ENCODE measurements at places on chromosomes 16 and 17.
A peak's percentile ranks its signal among the peaks of the same experiment; 100 is the strongest.

- no peak for ATAC-seq
Measured at GRCh38 chr17:57004944-57005579, 27.1 kb downstream of the SCPEP1 start.

DNA sequence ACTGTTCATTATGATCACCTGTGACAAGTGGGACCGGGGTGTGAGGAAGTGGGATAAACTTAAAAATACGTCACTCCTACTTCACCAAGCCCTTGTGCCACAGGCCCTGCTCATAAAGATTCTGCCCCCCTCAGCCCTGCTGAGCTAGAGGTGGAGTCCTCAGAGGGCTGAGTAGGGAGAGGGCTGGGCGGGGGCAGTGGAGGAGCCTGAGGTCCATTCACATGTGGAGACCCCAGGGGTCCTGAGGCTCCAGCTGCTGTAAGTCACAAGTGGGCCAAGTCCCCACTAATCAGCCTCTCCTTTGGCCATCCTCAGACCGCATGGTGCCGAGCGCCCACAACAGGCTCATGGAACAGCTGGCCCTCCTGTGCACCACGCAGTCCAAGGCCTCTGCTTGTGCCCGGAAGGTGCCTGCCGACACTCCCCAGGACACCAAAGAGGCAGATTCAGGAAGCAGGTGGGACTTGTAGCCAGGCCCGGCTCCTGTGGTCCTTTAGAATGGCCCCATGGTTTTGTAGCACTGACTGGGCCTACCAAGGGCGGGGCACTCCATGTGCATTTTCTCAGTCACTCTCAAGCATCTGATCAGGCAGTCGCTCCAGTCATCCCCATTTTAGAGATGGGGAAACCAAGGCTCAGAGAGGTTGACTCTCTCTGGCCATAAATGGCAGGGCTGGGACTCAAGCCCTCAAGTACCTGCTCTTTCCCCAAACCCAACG lies 10.4 kb downstream of the DNAAF8 start:
- ATAC-seq, result no peak

DNA sequence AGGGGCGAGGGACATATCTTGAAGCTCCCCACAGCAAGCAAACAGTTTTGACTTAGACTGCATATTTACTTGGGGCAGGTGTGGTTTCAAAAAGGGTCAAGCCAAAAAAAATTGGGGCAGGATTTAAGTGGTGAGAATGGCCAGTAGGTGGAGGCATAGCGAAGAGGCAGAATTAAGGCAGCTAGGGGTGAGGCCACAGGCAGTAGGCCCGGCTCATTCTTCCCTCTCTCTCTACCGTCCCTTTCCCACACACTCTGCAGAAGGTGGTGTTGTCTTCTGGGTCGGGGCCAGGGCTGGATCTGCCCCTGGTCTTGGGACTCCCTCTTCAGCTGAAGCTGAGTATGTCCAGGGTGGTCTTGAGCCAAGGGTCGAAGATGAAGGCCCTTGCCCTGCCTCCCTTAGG lies 2.6 kb downstream of the SHBG start:
- peak; percentile 36 for ATAC-seq

DNA sequence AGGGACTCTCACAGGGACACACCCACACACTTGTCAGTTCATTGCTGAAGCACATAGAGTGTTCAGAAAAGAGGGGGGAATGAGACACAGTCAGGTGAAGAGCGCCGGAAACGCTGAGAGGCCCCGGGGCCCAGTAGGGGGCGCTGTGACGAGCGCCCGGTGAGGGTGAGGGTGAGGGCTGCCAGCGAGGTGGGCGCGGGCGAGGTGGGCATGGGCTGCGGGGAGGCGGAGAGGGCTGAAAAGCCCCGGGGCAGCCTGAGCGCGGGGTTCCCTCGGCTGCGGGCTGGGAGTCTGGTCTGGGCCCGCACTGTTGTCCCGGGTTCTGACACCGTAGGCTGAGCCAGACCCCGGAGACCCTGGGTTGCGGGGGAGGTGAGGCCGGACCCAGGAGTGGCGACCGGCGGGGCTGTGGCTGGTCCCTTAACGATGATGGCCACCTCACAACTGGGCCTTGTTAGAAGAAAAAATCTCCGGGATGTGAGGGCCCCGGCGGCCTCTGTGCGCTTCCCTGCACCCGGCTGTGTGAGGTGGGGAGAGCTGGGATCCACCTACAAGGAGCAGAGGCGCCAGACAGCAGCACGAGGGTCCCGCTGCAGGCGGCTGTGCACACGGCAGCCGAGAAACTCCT lies 91.4 kb downstream of the C16orf78 start:
- no peak for ATAC-seq

- ATAC-seq, result no peak
Measured at GRCh38 chr17:78611607-78612006, 34.4 kb upstream of the DNAH17 start.

GRCh38 chr17:7097940-7098339 lies 16.7 kb downstream of the ASGR2 start:
- no peak for ATAC-seq

- no peak for ATAC-seq
Measured at GRCh38 chr17:40073454-40074174, 10.8 kb downstream of the THRA start.

- ATAC-seq, result no peak
Measured at GRCh38 chr16:4913774-4914525, 23.0 kb downstream of the PPL start.

DNA sequence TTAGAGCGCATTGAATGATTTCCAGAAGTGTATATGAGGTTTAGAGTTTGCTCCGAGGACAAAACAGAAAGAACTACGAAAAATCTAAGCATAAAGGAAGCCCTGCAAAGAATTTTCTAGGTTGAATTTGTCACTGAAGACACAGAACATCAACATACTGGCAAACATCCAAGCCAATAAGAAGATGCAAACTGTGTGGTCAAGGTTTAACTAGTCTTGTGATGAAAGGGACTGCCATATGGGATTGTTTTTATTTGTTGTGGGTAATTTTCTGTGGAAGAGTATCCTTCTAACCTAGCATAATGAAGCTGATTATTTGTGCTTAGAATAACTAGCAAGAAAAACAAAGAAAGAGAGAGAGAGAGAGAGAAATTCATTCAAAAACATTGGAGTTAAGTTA lies 492.0 kb upstream of the ERCC4 start:
- ATAC-seq, result no peak

GRCh38 chr16:77353587-77354263 lies 81.1 kb downstream of the ADAMTS18 start:
- ATAC-seq, result no peak

GRCh38 chr17:82098939-82099763 lies 1.1 kb upstream of the FASN start:
- peak; percentile 12 for ATAC-seq

GRCh38 chr16:15879255-15879811 lies 9.1 kb downstream of the CEP20 start:
- peak; percentile 74 for ATAC-seq

DNA sequence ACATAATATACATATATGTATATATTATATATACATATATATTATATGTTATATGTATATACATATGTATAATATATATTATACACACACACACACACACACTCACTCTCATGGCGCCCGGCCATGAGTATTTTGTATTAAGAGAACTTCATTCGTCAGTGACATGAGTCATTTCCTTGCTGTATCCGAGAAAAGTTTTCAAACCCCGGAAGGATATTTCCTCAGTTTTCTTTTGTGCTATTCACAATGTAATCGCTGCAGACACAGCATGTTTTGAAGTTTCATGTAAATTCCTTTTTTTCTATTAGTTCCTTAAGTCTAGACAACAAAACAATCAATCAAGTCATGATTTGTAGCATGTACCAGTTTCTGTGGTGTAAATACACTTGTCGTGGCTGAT lies 33.3 kb downstream of the OR1D5 start:
- no peak for ATAC-seq

DNA sequence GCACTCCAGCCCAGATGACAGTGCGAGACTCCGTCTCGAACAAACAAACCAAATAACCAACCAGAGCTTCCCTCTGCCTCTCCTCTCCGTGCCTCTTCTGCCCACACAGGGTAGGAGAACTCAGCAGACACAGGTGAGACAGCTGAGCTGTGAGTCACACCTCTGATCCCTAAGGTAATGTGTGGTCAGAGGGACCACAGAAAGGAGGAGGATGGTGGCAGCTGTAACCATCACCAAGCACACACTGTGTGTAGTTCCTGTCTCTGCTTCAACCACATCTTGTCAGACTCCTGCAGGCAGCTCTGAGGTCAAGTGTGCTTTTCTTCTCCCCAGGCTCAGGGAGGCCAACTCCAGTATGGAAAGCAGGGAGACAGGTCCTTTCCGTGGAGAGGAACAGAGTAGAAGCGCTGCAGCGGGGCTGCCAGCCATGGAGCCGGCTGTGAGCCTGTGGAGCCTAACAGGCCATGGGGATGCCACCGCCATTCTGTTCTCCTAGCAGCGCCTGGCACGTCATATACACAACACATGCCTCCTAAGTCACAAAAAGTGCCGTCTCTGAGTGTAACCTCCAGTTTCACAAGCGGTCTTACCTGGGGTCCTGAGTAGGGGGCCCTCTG lies 7.1 kb downstream of the NUDT16L1 start:
- peak; percentile 91 for ATAC-seq

- ATAC-seq, result peak; percentile 78
Measured at GRCh38 chr16:85296859-85297660, 184.8 kb upstream of the CIBAR2 start.

GRCh38 chr17:21001111-21001812 lies 41.5 kb downstream of the USP22 start:
- no peak for ATAC-seq

DNA sequence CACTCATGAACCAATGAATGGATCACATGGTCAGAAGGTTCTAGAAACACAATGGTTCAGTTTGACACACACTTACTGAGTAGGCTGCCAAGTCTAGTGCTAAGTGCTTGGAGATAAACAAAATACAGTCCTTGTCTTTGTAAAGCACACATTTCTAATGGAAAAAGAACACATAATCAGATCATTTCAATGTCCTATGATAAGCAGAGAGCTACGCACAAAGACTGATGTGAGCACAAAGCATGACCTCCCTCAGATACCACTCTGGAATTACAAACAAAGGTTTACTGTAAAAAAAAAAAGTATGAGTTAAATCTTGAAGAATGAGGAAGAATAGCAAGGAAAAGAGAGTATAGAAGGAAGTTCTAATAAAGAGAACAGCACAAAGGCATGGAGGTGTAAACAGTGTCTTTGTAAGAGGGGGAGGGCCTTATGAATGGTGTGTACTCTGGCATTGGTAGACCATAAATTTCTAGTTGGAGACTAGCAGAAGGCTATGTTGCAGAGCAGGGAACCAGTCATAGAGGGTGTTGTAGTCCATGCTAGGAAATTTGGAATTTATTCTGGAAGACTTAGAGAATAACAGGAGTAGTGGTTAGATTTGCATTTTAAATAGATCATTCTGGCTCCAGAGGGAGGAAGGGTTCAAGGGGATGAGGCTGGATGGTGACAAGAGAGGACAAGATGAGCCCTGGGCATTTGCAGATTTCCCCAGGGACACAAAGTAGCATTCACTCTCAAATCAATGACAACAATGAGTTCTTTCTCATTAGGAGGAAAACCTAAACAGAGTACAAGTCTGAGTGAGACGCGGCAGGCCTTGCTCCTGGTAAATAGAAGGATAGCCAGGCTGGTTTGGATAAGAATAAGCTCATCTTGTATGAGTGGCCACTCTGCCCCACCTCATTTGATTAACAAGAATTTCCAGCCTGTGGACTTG lies 468.0 kb downstream of the TOX3 start:
- ATAC-seq, result no peak

DNA sequence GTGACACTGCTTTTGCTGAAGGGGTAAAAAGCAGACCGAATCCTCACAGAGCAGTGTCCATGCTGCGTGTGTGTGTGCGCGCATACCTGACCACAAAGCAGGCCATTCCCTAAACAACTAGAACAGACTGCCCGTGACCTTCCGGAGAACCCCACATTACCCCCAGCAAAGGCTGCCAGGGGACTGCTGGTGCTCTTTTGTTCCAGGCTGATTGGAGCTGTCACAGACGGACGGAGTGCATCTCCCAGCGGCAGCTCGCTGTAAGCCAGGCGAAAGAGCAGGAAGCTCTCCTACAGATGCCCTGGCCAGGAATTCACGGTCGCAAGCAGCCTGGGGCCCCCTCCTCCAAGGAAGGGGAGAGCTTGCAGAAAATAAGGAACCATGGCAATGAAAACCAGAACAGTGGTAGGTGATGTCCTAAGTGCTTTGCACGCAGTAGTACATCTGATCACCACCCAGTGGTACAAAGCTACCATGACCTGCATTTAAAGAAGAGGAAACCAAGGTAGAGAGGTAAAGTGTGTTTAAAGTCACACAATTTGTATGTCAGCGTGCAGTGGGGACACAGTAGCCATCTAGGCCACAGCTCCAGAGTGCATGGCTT lies 153.4 kb upstream of the DYNLRB2 start:
- no peak for ATAC-seq

DNA sequence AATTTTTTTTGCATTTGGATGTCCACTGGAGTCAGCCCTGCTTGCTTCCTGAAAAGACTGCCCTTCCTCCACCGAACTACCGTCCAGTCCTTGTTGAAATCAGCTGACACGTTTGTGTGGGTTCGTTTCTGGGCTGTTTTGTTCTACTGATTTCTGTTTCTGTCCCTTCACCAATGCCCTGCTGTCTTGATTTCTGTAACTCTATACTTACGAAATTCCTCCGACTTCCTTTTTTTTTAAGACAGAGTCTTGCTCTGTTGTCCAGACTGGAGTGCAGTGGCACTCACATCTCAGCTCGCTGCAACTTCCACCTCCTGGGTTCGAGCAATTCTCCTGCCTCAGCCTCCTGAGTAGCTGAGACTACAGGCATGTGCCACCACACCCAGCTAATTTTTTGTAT lies 8.4 kb upstream of the GAA start:
- no peak for ATAC-seq

- no peak for ATAC-seq
Measured at GRCh38 chr17:73293480-73293911, 18.3 kb downstream of the CDC42EP4 start.

- no peak for ATAC-seq
Measured at GRCh38 chr17:52824542-52824941, 666.0 kb upstream of the CA10 start.
